Stimulated activated CD8-positive, alpha-beta memory T cell treated with anti-CD3 and anti-CD28 coated beads, Interleukin-15, amount 100 ng/mL, for 4 hours (primary cell): ENCODE measurements at places on chromosomes 4 and X.

DNA sequence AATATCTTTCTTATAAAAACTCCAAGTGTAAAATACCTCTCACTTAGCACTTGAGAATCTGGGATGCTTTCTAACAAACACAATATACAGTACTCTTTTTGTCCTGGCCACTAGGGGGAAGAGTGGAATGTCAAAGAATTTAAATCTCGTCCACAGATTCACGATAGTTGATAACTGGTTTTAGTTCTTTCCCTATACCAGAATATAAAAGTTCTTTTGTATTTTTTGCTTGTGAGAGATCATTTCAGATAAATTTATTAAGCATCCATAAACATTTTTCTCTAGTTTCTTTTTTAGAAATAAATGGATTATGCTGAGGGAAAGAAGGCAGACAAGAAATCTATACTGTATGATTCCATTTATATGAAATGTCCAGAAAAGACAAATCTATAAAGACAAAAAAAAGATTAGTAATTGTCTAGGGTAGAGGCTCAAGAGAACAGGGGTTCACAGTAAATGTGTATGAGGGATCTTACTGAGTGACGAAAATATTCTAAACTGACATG lies 50.4 kb downstream of the MGARP start:
- no peak for DNase-seq

- no peak for DNase-seq
Observed at GRCh38 chr4:578451-579443, 2.7 kb upstream of the TMEM271 start.

DNA sequence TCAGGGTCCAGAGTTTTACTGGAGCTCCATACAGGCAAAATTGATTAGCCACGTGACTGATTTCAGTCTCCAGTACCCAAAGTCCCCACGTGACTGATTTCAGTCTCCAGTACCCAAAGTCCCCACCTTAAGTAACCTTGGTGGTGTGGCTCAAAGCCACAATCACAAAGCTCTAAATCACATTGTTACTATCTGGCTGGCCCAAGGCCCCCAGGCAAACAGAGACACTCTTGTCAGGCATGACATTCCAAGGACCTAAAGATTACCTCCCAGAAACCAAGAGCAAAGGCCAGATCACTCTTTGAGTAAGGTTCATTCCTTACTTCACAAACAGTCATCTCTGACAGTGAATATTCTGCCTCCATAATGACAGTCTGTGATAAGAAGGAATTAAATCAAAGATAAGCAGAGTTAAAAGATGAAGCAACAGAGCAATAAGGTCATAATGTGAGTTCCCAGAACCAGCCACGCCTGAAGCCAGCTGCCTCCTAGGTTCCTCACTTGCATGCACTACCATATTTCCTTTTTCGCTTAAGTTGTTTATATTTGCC lies 78.5 kb downstream of the ANXA3 start:
- no peak for DNase-seq

DNA sequence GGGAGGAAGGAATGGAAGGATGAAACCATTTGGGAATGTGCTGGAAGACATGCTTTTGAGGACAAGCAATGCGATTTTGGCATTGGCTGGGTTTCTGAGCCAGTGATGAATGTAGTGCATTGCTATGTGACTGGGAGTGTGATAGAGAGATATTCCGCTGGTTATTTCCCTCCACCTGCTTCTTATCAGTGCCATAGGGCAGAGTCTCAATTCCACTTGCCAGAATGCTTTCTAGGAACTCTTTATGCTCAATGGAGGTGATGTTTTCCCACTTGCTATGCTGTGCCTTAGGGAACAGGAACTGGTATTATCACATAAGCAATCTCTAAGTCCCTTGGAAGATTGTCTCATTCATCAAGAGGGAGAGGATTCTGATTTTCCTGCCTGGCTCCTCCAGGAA lies 28.0 kb downstream of the TBL1X start:
- no peak for DNase-seq

DNA sequence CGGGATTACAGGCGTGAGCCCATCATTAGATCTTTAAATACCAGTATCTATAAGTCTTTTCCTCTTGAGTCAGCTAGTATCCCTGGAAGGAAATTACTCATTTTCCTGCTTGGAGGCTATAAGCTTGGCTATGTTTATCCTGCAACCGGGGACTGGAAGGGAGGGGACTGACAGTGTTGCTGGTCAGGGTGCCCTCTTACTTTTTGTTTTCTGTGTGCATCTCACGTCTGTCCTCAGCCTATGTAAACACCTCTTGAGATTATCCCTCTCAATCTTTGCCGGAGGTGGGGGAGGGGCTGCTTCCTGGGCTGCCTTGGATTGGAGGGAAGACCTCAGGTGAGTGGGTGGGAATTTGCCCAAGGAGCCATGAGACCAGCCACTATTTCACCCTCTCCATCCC lies 37.0 kb downstream of the HTT start:
- DNase-seq: no peak

GRCh38 chrX:52870046-52870445 lies 2.2 kb upstream of the XAGE3 start:
- DNase-seq: no peak

- no peak for DNase-seq
Observed at GRCh38 chrX:149036086-149036485, 469.0 kb downstream of the IDS start.

- no peak for DNase-seq
Observed at GRCh38 chrX:150635952-150636351, 57.2 kb upstream of the MTMR1 start.

DNA sequence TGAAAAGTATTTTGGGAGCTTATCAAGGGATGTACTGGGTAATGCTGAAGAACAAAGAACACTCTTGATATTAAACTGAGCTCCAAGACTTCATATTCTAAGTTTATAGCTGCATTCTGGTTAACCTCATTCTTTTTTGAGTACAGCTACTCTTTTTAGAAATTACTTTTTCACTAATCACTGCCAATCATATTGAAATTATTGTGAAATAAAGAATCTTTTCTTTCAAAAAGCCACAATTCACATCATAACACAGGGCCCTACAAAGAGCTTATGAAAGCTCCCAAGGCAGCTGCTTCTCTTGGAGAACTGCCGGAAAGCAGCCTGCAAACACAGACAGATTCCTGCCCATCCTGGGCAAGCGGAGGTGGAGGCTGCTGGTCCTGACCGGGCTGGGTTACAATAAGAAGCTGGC lies 121.4 kb downstream of the RNF150 start:
- DNase-seq: no peak

GRCh38 chr4:94412019-94412657 lies 39.6 kb upstream of the PDLIM5 start:
- DNase-seq: no peak

- DNase-seq: no peak
Observed at GRCh38 chr4:113112338-113112978, 63.0 kb downstream of the ANK2 start.

DNA sequence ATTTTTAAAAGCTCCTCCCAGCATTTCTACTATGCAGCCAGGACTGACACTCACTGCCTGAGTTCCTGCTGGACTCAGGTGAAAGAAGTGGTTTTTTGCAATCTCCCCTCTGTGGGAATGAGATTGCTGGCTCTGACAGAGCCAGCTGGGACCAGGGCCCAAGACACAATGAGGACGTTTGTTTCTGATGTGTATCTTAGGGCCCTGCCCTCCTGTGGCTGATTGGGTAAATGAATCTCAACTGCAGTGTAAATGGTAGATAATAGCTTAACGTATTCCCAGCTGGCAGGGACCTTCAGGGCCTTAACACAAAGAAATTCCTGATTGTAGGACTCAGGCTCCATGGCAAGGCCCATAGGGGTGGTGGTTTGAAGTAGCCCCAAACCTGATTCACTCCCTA lies 85.8 kb upstream of the PRPS1 start:
- DNase-seq: no peak

GRCh38 chr4:51855270-51855669 lies 12.3 kb downstream of the DCUN1D4 start:
- DNase-seq: no peak

- no peak for DNase-seq
Observed at GRCh38 chrX:26789751-26790150, 573.8 kb downstream of the MAGEB5 start.

- no peak for DNase-seq
Observed at GRCh38 chr4:2084316-2084715, 25.2 kb downstream of the NAT8L start.

- no peak for DNase-seq
Observed at GRCh38 chr4:159142241-159142640, 39.4 kb downstream of the RAPGEF2 start.

DNA sequence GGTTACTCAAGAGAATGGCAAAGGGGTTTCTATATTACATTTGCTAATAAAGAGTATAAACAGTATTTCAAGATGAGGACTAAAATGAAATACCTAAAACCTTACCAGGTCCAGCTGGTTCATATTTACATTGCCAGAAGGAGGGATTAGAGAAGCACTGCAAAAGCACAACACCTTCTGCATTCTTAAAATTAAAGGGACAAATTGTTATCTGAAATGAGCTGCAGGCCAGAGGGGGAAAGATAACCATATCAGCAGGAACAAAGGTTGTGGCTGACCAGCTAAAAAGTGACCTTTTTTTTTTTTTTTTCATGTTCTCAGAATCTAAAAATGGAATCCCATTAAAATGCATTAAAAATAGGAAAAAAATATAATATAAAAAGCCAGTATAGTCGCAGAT lies 39.7 kb downstream of the AFF2 start:
- no peak for DNase-seq

DNA sequence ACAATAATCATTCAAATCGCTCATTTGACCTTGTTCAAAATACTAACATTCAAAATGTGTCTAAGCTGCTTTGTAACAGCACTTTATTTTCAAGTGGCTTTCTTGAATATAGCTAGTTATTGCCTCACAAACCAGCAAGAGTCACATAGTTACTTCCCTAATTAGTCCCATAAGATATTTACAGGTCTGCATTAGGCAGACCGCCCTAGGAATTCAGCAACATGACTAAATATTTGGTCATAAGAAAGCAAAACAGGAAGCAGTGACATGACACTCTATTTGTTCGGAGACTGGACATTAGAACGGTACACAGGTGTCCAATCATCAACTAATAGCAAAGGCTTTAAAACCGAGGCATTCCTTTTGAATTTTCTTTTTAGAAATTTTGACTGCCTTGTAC lies 262.0 kb downstream of the COL25A1 start:
- no peak for DNase-seq

GRCh38 chr4:176775338-176775737 lies 17.4 kb downstream of the VEGFC start:
- no peak for DNase-seq

- DNase-seq: no peak
Observed at GRCh38 chr4:132992686-132993085, 156.4 kb upstream of the PCDH10 start.

GRCh38 chr4:1204286-1204827 lies 32.0 kb upstream of the SPON2 start:
- DNase-seq: no peak

DNA sequence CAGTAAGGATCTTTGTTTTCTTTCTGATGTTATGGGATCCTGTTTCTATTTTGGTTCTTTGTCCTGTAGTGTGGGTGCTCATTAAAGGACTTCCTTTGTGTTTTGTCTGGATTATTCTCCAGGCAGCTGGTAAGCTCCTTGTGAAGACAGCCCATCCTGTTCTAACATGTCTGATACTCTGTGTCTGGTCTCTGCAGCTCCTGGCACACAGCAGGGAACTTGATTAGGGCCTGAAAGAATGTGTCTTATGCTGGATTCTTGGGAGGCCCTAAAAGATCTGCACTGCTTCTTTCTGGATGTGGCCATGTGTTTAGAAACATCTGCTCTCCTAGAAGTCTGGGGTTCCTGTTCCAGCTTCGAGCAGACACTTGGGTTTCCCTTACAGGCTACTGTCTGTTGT lies 38.1 kb upstream of the ATXN3L start:
- DNase-seq: no peak

GRCh38 chr4:156575430-156576073 lies 396.0 kb downstream of the PDGFC start:
- no peak for DNase-seq

- DNase-seq: no peak
Observed at GRCh38 chrX:153648358-153649177, 1.6 kb downstream of the DUSP9 start.

DNA sequence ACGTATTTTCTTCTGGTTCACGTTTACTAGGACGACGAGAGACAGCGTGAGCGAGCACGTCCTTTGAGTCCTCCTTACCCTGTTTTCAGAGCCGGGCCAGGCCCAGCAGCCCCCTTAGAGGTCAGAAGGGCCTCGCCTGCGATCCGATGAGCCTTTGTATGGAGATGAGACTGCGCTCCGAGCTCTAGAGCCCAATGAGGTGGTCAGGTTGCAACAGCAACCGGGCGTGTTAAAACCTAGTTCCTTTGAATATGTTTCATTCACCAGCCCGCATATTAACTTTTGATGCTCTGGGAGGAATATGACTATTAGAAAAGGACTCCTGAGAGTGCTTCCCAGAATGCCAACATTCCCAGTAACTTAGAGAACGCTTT lies 55.6 kb upstream of the TADA2B start:
- DNase-seq: no peak

DNA sequence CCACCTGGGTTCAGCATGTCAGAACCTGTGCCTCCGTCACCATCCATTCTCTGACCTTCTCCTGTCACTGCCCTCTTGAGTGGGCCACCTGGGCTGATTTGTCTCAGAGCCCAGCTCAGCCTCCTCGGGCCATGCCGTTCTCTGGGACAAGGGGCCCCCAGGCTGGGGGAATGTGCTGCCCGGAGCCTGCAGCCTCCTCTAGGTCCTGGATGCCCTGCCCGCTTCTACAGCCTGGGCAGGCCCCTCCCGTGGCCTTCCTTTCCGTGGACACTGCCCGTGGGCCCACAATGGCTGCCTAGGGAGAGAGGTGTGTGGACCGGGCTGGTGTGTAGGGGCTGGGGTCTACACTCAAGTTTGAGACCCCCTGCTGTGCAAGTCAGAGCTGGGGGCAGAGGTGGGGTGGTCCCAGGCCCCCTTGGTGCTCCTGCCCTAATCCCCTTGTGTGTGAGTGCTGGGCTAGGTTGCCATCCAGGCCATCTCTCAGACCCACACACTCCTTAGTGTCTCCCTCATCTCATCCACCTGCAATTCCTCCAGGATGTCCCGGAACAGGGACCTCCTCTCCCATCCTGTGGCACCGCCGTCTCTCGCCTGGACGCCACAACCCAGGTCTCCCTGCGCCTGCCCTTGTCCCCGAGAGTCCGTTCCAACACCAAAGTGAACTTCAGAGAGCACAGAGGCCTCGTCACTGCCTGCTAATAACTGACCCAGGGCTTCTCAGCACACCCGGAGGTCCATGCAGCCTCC lies 12.4 kb downstream of the PSAPL1 start:
- DNase-seq: no peak
